ENCODE measurements at places on chromosomes 6 and 20.
A peak's percentile ranks its signal among the peaks of the same experiment; 100 is the strongest.

GRCh38 chr20:35807877-35808276, 36.1 kb downstream of the PHF20 start:
- DNase-seq, result no peak

DNA sequence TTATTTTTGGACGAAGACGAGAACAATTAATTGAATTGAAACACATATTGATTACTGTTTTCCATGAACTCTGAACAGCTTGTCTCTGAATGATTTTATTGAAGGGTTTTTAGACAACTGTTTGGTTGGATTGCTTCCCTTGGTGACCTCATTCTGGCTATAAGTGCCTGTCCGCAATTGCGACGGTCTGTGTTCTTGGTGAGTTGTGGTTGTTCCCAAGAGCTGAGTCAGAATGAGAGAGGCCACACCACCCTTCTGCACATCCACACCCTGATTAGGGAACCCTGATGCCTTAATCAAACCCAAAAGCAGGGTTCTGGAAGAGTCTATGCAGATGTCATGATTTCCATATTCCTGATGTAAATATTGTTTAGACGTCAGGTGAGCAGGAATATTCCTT, 747.0 kb downstream of the PTPRT start:
- DNase-seq, result peak; percentile 57

DNA sequence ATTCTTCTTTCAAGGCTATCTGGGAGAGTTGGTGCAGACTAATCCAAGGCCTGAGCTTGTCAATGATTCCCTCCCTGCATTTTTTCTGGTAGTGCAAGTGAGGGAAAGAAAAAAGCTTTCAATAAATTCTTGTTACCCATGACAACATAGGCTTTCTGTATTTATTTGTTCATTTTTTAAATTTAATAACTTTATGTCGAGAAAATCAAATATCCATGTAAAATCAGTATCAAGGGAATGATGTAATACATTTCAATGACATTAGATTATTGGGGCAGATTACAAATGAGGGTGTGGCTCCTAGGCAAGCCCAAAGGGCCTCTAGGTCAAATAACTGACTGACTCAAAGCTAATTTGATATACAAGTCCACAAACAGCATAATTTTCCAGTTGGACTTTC, 104.0 kb downstream of the GJA1 start:
- DNase-seq, result no peak

DNA sequence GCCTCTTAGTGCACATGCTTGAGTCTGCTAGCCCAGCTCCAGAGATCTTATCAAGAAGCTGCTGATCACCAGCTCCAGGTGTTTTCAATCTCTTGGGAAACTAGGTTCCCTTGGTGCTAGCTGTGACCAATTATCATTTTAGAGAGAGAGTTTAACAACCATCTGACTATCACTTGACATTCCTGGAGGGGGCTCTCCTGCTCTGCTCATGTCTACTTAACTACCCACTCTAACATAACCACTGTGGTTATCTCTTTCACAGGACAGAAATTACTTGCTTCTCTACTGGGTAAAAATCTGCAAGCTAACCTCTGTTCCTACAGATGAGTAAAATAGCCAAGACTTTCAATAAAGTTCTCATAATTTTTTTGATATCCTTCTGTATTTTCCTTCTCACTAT, 823.4 kb upstream of the GJE1 start:
- DNase-seq, result no peak

DNA sequence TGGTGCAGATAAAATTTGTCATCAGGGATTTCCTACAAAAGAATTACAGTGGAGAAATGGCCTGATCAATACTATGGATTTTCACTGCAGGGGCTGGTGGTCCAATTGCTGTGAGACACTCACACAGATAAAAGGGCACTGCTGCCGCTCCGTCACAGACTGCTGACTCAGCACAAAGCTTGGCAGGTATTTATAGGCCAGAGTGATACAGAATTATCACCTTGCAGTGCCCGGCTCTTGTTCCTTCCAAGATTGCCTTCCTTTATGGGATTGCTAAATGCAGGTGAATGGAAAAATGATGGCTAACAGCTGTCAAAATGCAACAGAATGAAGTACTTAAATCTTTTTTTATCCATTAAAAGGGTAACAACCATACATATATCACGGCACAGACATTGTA, 247.8 kb upstream of the ZFP64 start:
- no peak for DNase-seq

- peak; percentile 56 for DNase-seq
Measured at GRCh38 chr20:49750611-49751396, 37.1 kb upstream of the B4GALT5 start.

DNA sequence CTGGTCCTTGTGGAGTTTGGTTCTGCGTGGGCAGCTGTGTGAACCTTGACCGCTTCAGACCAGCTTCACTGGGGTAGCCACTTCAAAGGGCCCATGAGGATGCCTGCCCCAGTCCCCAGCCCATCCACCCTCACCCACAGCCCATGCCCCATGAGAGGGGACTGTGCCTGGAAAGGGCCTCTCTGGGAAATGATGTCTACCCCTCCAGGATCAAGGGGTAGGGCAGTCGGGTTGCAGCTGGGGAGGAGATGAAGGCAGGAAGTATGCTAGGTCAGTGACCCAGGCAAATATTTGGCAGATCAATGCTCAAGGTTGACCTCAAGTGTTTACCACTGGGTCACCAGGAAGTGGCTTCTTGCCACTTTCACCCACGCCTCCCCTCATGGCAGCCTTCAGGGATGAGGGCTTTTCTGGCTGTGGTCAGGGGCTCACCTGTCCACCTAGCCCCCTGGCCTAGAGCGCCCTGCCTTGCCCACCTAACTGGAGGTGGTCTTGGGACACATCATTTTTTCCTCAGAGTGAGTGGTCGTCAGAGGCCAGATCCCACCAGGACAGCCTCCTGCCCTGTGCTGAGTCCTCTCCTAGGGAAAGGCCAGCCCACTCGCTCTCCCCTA, 109.5 kb downstream of the SNX5 start:
- no peak for DNase-seq

DNA sequence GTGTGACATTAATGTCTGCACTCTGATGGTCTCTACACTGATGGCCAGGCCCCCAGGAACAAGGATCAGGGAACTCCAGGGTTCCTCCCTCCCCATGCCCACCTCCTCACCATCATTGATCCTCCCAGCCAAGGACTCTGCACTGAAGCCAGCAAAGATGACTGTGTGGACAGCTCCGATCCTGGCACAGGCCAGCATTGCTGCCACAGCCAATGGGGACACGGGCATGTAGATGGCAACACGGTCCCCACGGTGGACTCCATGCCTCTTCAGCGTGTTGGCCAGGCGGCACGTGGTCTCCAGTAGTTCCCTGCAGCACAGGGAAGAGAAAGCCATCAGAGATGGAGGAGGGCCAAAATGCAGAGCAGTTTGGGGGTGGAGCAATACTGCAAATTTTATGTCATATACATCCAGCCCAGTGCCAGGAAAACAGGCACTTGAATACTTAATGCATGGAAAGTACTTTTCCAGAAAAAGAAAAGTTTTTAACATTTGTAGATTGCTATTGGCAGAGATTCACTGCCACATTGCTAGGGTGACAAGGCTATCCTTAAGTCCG, 27.2 kb downstream of the ACSS1 start:
- DNase-seq, result no peak
